ENCODE measurements at places on chromosomes 12 and 14.
A peak's percentile ranks its signal among the peaks of the same experiment; 100 is the strongest.

- no peak for DNase-seq
Measured at GRCh38 chr12:98752726-98753125, 107.6 kb downstream of the APAF1 start.

- no peak for DNase-seq
Measured at GRCh38 chr12:46378530-46378929, 6.0 kb upstream of the SLC38A2 start.

DNA sequence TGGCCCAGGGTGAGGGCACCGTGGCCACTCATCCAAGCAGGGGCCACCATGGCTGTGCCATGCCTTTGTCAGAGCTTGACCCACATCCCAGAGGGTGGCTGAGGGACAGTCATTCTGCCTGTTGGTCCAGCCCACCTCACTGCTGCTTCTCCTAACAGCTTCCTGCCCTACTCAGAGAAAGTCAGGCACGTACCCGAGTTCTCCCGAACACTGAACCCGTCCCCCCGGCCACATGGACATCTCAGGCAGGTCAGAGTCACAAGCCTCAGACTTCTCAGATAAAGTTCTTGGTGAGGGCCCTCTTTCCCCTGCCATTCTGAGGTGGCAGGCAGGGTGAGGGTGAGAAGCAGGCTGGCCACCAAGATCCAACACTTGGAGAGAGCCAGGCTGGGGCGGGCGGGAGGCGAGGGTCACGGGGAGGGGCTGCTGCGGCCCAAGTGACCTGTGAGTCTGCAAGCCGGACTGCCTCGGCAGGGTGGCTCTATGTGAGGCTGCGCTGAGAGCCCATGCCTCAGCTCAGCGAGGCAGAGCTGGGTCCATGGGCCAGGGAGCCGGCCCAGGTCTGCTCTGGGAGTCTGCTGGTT is 317.8 kb downstream of the TMEM121 start:
- DNase-seq, result no peak

GRCh38 chr12:92844151-92844763 is 84.8 kb downstream of the EEA1 start:
- no peak for DNase-seq

DNA sequence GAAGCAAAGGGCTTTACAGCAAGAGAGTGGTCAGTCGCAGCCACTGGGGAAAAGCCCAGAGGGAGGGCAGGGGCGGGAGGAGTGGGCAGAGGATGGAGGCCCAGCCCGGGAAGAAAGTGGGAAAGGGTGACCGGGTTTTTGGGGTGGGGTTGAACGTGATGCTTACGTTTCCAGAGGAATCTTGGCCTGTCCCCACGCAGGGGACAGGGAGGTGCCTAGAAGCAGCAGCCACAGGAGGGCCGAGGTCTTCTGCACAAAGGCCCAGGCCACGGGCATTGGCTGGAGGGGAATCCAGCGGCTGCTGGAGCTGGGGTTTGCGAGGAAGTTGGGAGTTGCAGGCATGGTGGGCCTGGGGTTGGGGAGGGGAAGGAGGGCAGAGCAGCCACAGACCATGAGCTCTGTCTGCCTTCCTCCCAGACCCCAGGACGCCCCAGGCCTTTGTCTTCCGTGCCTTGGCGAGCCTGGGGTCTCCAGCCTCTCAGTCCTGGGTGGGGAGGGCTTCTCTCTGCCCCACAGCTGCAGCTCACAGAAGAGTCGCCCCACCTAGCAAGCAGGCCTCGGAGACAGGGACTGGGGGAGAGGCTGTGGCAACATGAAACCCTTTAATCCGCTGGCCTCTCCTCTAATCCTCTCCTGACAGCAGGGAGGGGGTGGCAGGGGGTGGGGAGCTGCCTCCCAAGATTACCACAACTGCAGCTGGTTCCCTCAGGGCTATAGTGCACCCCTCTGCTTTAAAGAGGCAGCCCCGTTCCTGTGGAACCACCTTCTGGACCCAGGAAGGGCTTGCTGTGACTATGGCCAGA is at the start of gene CACNA2D4:
Gene CACNA2D4 (minus strand): TSS at position 572 of the 803 bp plus-strand sequence. CDS start 179 bp downstream, at position 393.
- DNase-seq, result no peak

GRCh38 chr12:132986001-132986884 is at the start of gene ZNF26:
Gene ZNF26 (plus strand): TSS chr12:132986367. CDS start chr12:132986841, 474 bp downstream.
- peak; percentile 77 for DNase-seq

- no peak for DNase-seq
Measured at GRCh38 chr14:70665448-70666360, 24.0 kb downstream of the TTC9 start.

GRCh38 chr12:132414634-132415326 is 75.2 kb upstream of the FBRSL1 start:
- DNase-seq, result peak; percentile 27

DNA sequence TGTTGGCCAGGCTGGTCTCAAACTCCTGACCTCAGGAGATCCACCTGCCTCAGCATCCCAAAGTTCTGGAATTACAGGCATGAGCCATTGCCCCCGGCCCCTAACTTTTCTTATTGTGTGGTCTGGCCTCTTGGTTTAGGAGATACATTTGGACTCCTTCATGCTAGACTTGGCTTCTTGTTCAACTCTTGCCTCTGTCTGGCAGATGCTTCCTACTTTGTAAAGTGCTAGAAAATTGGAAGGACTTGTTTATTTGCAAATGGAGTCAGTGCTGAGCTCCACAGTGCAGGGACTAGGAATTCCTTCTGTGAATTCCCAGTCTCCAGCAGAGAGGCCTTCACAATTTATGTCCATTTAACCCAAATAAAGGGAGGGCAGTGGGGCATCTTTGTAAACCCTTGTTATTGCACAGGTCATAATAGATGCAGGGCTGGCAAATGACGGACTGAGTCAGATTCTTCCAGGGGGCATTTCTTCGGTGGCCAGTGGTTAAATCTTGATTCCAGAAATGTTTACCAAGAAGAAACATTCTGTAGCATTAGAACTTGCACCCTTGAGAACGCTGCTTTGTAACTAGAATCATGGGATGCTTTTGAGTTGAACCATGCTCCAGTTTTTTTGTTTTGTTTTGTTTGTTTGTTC is 73.8 kb upstream of the TBX3 start:
- DNase-seq, result no peak

GRCh38 chr12:23084236-23084995 is 459.4 kb downstream of the ETNK1 start:
- DNase-seq, result no peak

DNA sequence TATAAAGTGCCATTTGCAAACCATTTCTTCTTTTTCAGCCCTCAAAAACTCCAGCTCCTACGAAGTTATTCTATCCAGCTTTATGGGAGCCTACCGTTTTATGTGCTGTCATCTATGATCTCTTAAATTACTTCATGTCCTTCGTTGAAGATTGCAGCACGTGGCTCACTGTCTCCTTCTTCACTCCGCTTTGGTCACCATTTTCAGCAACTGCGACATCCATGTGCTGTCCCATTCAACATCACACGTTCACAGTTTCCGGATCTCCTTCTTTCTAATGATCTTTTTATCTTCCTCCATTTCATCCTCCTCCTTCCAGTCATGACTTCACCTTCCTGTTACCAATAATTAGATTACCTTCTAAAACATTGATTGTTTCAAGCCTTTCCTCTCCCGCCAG is 143.3 kb upstream of the KRAS start:
- DNase-seq, result no peak

GRCh38 chr12:82438356-82438755 is 80.0 kb downstream of the METTL25 start:
- no peak for DNase-seq

DNA sequence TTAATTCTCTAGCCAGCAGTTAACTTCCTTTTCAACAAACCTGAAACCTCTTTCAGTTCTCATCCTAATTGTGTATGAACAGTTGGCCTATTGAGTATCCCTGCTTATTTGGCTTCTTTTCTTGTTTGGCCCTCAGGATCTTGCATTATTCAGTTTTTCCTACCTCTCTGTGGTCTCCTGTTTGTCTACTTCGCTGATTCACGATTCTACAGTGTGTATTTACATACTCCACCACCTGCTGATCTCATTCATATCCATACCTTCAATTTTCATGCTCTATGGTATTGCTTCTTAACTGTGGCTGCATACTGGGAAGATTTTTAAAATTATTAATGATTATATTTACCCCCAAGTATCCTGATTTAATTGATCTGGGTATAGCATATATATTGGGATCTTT is 56.4 kb downstream of the RASSF9 start:
- no peak for DNase-seq

- peak; percentile 3 for DNase-seq
Measured at GRCh38 chr14:34665785-34666435, 36.0 kb upstream of the SNX6 start.

GRCh38 chr12:15988983-15989755 is 78.0 kb downstream of the DERA start:
- no peak for DNase-seq

GRCh38 chr12:99386907-99387306 is 260.6 kb upstream of the GARIN6 start:
- DNase-seq, result no peak

DNA sequence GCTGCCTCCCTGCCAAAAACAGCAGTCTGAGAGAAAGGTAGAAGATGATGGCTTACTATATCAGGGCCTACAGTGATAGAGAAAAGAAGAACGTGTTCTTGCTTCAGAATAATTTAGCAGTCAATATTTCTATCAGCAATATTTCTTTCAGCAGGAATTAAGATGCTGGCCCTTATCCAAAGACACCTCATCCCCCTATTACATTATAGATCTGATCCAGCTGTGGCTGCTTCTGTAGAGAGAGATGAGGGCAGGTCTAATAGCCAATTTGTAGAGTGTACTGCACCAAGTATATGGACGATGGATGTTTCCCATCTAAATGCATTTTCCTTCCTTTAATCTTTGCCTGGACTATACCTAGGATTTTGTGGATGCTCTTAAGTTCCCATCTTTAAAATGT is 451.7 kb downstream of the NPAS3 start:
- DNase-seq, result no peak

- DNase-seq, result no peak
Measured at GRCh38 chr12:5567016-5567725, 135.3 kb downstream of the NTF3 start.

GRCh38 chr12:31702047-31702446 is 26.8 kb downstream of the AMN1 start:
- DNase-seq, result no peak

DNA sequence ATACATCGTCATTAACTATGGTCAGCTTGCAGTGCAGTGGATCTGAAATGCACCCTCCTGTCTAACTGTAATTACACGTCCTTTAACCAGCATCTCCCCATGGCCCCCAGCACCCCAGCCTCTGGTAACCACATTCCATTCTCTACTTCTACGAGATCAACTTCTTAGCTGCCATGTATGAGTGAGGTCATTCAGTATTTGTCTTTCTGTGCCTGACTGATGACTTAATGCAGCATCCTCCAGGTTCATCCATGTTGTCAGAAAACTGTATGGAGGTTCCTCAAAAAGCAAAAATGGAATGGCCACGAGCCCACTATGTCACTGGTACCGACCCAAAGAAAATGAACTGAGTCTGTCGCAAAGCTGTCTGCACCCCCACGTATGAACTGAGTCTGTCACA is 107.3 kb downstream of the RIMBP2 start:
- DNase-seq, result no peak

DNA sequence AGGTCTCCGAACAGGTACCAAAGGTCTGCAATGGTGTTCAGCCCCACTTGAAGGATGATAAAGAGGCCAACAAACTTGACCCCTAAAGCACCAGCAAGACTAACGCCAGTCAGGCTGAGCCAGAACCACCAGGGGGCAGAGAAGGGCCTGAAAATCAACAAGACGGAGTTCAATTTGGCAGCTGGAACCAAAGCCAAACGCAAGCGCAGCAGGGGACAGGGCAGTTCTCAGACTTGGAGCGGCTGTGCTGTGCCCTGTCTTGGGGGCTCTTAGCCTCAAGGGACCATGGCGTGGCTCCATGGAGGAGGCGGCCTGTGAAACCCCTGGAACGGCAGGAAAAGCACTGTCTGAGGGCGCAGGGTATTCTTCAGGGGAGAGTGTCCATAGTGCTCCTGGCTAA is 19.6 kb downstream of the POMT2 start:
- no peak for DNase-seq

DNA sequence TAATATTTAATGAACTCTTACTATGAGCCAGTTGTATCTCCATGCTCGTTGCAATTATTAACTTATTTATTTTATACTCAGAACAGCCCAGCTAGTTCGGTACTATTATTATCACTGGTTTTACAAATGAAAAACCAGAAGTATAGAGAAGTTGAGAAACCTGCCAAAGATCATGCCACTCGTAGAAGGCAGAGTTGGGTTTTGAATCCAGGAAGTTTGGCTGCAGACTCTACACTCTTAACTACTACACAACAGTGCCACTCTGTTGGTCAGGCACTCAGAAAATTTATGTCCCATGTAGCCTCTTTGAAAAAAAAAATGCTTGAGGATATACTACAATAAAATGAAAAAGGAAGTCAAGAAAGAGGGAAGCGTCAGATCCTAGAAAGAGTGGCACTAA is 71.5 kb upstream of the ARID2 start:
- no peak for DNase-seq

DNA sequence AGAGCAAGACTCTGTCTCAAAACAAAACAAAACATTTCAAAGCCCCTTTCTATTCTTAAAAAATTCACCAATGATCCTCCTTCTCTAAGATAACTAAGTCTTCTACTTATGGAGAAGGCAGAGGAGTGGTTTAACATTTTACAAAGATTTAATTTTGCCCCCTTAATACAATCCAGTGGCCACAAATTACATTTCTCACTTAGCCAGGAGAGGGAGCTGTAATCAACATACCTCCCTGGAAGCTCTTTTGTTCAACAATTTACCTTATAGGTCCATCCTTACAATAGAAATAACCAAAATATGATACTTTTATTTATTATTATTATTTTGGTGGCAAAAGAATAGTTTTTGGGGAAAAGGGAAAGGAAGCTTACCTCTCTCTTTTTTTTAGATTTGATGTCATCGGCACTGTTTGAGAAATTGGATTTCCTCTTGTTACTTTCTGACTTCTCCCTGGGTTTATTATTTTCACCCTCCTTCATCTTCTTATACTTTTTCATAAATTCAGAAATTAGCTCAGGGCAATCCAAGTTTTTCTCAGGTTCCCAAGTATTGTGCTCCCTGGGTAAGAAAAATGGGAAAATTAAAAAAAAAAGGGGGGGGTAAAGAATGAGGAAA is 28.1 kb downstream of the CBX5 start:
- no peak for DNase-seq

DNA sequence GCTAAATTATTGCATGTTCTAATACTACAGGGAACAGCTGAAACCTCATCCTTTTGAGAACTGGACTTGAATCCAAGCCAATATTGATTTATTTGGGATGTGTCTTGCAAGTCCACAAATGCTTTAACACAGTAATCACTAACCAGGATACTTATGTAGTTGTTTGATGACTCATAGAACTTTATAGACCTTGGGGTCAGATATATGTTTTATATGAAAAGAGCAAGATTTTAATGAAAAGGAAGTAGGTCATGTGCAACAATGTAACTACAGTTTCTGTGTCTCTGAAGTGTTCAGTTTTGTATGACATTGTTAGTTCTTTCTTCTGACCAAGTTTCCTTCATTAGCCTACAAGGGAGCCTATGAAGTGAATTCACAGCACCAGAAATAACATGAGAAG is 352.0 kb downstream of the ZFP36L1 start:
- DNase-seq, result no peak

DNA sequence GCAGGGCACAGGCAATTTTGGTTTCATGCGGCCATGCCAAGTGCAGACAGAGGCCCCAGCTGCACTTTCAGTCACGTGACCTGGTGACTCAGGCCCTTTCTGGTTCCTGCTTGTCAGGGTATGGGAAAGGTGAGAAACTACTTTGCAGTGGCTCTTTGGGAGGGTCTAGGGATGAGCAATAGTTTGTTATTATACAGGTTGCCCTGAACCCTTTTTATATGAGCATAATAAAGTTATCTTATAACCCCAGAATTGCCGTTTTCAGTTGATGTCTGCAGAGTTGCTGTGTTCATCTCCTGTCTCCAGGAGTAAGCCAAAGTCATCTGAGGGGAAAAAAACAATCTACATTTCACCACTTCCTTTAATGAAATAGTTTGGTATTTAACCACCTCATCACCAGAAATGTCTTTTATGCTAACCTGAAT is 30.9 kb upstream of the EMP1 start:
- DNase-seq, result no peak

Data from activated naive CD4-positive, alpha-beta T cell (primary cell).